ENCODE measurements at places on chromosomes 3 and 15.

GRCh38 chr15:35450492-35450891, 95.5 kb downstream of the DPH6 start:
- DNase-seq: no peak

GRCh38 chr3:10370429-10370828, 49.5 kb upstream of the SEC13 start:
- no peak for DNase-seq

- no peak for DNase-seq
These were observed 28.6 kb downstream of the TRAK1 start for GRCh38 chr3:42119561-42120355.

GRCh38 chr3:63328365-63328764, 50.3 kb downstream of the SYNPR start:
- DNase-seq: no peak

DNA sequence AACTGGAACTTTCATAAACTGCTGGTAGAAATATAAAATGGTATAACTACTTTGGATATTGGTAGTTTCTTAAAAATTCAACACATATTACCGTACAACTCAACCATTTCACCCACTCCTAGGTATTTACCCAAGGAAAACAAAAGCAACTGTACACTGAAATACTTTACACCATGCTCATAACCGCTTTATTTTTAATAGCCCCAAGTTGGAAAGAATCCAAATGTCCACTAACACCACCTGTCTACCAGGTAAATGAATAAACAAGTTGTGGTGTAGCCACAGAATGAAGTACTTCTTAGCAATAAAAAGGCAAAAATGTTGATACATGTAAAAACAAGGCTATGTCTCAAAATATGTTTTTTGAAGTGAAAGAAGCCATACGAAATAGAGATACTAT, 215.9 kb upstream of the PEX5L start:
- DNase-seq: no peak

- DNase-seq: no peak
These were observed 95.3 kb downstream of the SLC49A4 start for GRCh38 chr3:122890077-122890719.

DNA sequence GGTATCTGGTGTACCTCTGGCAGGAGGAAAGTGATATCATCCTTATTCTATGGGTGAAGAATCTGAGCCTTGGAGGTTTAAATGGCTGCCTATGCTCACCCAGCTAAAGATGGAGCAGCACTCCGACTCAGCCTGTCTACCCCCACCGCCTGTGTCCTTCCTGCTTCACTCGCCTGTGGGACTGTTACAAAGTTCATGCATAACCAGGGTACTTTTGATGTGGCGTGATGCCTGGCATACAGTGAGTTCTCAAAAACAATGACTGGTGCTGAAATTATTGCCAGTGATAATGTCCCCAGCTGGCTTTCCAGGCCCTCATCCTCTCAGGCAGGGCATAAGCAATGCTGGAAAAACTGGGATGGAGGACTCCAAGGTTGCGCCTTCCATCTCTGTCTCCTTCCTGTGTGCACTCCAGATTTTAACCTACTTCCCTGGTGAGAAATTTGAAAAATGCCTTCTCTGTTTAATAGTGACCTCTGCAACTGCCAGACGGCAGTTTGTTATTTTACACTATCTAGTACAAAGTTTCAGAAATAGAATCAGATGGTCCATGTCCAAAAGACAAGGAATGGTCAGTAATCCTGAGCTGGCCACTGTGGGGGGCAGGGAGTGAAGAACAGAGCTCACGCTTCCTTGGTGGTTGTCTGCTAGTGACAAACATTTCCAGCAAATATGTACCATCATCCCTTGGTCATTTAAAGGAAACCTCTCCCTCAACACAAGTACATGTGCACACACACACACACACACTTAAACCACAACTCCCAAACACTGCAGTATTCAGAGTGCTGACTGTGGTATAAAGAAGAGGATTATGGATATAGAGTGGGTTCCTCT, 86.5 kb upstream of the NMNAT3 start:
- DNase-seq: no peak

GRCh38 chr15:65792988-65793817, 1.1 kb upstream of the DENND4A start:
- DNase-seq: no peak

DNA sequence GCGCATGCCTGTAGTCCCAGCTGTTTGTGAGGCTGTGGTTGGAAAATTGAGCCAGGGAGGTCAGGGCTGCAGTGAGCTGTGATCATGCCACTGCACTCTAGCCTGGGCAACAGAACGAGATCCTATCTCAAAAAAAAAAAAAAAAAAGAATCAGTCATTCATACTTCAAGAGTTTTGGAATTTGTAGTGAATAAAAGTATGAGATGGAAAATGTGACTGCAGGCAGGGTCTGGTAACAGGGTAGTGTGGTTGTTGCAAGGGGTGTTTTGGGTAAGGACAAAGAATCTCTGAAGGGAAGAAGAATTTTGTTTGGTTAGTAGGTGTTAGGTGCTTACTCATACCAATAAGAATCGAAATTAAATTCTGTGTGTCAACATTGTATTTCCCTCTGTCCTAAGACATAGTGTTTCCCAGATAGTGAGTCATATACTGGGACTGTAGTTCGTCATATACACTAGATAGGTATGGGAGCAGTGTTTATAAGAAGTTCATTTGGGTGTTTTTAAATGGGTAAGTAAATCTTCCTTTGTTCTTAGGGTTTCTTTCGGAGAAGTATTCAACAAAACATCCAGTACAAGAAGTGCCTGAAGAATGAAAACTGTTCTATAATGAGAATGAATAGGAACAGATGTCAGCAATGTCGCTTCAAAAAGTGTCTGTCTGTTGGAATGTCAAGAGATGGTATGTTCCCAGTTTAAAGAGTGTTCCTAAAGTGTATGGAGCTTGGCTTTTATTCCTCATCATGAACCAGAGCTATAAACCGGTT, 14.2 kb downstream of the NR1D2 start:
- no peak for DNase-seq

- DNase-seq: no peak
These were observed 28.1 kb downstream of the MCF2L2 start for GRCh38 chr3:183400352-183400751.

- no peak for DNase-seq
These were observed 40.0 kb upstream of the BHLHE40 start for GRCh38 chr3:4939276-4939675.

DNA sequence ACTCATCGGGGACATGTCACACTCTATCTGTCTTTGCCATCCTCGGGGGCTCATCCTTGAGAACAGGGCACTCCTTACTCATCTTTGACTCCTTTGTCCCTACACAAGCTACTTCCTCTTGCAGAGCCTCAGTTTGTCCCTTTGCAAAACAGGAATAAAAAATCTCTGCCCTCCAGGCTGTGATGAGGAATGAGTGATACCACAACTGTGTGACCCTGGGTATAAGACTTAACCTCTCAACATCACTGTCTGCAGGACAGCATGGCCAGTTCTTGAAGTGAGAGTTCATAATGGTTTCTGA, 48.5 kb downstream of the IQSEC1 start:
- DNase-seq: no peak

DNA sequence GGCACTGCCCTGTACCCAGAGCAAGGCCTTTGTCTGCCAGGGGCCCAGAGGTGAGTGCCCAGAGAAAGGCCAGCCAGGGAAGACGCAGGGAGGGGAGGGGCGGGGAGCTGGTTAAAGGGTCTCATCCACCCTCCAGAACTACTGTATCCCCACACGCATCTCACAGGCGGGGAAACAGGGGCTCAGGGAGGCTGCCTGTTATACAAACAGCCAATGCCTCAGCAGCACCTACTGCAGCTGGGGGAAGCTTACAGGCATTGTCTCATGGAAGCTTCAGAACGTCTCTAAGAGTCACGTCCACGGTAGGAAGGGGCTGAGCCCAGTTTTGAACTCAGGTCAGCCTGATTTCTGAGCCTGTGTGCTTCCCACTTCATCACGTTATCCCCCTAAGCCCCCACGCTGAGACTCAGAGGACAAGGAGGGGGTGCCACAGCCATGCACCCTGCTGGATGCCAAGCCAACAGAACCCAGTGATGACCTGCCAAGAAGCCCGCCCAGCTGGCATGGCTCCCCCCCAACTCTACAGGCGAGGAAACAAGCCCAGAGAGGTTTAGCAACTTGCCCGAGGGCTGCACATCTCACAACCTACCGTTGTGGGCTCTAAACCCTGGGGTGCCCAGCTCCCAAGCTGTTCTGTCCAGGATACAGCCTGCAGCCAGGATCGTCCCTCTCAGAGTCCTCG, 54.5 kb downstream of the IQSEC1 start:
- no peak for DNase-seq

DNA sequence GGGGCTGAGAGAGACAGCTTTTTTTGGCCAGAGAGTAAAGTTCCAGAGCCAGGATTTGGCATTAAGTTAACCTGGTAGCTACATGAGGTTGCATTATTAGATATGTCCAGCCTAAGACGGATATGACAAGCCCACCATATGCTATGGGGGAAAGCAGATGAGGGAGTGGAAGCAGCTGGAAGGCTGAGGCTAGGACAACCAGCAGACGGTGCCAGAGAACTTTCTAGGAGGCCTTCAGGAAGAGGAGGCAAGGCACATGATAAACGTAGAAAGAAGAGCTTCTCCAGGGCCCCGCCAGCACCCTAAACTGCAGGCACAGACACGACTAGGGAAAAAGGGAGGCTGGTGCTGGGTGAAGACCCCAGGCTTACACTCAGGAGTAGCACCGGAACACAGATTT, 87.0 kb downstream of the CTNNB1 start:
- DNase-seq: no peak

- DNase-seq: peak; percentile 80
These were observed 34.2 kb upstream of the VPS8 start for GRCh38 chr3:184777566-184778356.

DNA sequence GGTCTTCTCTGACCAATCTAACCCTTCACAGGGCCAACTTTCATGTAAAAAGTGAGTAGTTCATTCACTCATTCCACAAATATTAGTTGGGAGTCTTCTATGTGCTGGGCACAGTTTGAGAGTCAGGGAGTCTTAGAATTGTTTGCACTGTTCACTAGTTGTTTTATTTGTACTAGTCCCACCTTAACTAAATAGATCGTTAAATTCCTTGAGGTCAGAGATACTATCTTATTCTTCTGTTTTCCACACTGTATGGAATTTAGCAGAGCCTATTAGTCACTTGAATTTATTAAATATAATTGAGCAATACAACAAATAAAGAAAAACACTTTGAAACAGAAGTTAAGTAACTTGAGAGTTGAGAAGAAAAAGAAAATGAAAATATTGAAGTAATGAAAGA, 40.8 kb upstream of the SPTSSB start:
- DNase-seq: no peak

GRCh38 chr3:71926262-71926600, 141.3 kb upstream of the PROK2 start:
- DNase-seq: no peak

GRCh38 chr3:125662675-125663074, 67.4 kb upstream of the OSBPL11 start:
- DNase-seq: no peak

- no peak for DNase-seq
These were observed 31.9 kb downstream of the SMAD6 start for GRCh38 chr15:66733976-66734375.

GRCh38 chr3:37907906-37908305, 46.2 kb downstream of the CTDSPL start:
- no peak for DNase-seq

- no peak for DNase-seq
These were observed 31.3 kb downstream of the MGA start for GRCh38 chr15:41691471-41691870.

- DNase-seq: no peak
These were observed 39.5 kb downstream of the CFAP100 start for GRCh38 chr3:126434264-126434590.

GRCh38 chr15:98648654-98649471, 524 bp downstream of the IGF1R start:
- DNase-seq: peak; percentile 49

DNA sequence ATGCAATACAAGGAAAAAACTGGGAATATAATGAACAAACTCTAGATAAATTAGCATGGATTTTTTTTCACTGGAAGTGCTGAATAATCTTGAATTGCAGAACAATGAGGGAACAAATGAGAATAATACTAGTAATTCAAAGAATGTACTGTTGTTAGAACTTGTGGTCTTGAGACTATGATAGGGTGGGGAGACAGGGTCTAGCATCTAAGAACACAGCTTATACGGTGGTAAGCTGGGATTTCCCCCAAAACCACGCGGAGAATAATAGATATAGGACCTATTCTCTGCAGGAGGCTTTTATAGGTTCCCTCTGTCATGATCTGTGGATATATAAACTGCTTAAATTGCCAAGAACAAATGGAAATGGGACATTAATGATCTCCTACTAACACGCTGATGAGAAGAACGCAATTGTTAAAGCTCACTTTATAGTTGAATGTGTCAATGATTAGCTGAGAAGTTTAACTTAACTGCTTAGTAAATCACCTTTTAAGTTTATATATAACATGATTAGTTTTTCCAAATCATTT, 692.3 kb downstream of the ZPLD1 start:
- DNase-seq: no peak

DNA sequence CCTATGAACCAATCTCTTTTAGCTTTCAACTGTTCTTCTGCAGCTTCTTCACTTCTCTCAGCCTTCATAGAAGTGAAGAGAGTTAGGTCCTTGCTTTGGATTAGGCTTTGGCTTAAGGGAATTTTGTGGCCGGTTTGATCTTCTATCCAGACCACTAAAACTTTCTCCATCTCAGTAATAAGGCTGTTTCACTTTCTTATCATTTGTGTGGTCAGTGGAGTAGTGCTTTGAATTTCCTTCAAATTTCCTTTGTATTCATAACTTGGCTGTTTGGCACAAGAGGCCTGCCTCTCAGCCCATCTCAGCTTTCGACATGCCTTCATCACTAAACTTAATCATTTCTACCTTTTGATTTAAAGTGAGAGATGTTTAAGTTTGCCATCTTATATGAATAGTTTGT, 21.7 kb downstream of the DZIP1L start:
- DNase-seq: no peak

GRCh38 chr3:171311784-171312183, 148.4 kb downstream of the TNIK start:
- DNase-seq: no peak

DNA sequence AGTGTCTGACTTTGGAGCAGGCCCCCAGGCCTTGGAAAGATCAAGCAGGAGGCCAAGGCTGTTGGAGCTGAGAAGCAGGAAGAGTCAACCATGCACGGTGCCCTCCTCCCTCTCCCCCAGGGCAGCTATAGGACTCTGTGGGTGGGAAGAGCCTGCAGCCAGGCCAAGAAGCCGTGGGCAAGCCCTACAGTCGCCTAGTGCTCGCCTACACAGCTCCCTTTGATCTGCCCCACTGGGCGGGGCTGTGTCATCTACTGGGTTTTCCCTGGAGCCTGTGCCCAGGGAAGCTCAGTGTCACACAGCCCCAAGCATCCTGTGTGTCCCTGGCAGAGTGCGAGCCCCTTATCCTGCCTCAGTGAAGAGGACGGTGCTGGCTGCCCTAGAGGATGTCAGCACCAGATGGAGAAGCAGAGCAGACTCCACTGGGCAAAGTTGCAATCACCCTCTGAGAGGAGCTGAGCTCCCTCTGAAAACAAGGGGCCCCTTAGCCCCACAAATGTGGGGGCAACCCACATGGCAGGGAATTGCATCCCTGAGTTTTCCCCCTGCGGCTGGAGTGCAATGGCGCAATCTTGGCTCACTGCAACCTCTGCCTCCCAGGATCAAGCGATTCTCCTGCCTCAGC, 72.2 kb downstream of the KLF13 start:
- no peak for DNase-seq

Data from stimulated activated CD4-positive, alpha-beta T cell treated with anti-CD3 and anti-CD28 coated beads, Interleukin-4, amount 100 ng/mL, for 4 hours (primary cell).